MV-4-11 (cell line): ENCODE measurements at places on chromosomes 13 and 19.
A peak's percentile ranks its signal among the peaks of the same experiment; 100 is the strongest.

DNA sequence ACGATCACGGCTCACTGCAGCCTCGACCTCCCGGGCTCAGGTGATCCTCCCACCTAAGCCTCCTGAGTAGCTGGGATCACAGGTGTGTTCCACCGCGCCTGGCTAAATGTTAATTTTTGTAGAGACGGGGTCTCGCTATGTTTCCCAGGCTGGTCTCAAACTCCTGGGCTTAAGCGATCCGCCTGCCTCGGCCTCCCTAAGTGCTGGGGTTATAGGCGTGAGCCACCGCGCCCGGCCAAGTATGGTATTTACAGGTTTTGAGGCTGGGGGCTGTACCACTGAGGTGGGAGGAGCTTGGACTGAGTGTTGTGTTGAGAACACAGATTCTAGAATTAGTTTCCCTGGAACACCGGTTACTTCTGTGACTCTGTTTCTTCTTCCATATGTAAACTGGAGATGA, 452 bp upstream of the PPM1N start:
- no peak for DNase-seq

DNA sequence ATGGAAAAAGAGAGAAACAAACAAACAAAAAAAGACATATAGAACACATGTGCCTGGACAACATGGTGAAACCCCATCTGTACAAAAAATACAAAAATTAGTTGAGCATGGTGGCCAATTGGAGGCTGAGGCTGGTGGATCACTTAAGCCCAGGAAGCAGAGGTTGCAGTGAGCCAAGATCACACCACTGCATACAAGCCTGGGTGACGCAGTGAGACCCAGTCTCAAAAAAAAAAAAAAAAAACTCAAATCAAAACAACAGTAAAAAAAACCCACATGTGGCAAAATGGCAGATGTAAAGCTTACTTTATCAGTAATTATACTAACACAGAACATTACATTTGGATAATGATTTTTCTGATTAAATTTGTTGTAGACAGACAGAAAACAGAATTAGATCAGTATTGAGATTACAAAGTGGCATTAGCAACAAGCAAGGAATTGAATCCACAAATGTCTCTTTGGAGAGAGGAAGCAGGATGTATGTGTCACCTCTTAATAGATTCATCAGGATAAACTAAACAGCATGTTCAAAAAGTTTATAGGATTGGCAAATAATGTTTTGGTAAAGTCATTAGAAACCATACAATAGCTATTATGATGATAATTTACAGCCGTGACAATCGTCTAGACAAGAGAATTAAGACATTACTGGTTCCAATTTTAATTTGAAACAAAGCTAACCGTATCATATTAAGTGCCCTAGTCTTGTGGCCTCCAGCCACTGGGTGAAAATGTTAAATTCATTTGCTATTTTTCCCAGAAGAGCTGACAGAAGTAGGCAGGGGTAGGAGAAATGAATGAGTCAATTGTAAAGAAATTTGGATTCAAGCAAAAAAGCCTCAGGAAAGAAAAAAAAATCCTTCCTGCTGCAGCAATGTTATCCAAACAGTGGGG, 206.0 kb downstream of the FGF14 start:
- DNase-seq = no peak

DNA sequence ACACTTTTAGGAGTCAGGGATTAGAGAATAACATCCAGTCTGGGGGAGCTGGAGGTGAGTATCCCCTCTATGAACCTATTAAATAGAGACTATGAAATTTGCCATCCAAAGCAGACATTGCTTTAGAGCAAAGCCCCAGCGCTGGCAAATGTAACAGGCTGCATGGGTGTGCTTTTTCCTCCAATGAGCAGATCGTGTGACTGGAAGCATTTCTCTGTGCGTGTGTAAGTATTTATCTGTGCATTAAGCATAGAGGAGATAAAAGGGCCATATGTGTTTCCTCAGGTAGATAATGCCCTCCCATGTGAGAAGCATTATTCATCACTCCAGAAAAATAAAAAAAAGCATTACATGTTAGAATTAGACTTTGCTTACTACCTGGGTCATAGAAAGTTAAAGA, 924 bp downstream of the TNFSF13B start:
- no peak for DNase-seq

- DNase-seq = no peak
These were observed 362.6 kb downstream of the KCNRG start for GRCh38 chr13:50377726-50378270.

- no peak for DNase-seq
These were observed 1235.3 kb downstream of the OLFM4 start for GRCh38 chr13:54263868-54264267.

GRCh38 chr13:21008026-21008425, 53.4 kb downstream of the LATS2 start:
- DNase-seq = no peak

GRCh38 chr19:32287811-32288227, 57.6 kb upstream of the ZNF507 start:
- peak; percentile 77 for DNase-seq

DNA sequence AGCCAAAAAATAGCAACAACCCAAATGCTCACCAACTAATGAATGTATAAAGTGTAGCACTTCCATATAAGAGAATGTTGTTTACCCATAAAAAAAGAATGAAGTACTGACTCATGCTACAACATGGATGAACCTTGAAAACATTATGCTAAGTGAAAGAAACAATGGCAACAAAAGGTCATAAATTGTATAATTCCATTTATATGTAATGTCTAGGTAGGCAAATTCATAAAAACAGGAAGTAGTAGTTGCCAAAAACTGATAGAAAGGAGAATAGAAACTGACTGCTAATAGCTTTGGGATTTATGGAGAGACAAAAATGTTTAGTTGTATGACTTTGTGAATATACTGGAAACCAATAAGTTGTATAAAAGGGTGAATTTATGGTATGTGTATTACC, 21.6 kb downstream of the MYCBP2 start:
- peak; percentile 76 for DNase-seq

DNA sequence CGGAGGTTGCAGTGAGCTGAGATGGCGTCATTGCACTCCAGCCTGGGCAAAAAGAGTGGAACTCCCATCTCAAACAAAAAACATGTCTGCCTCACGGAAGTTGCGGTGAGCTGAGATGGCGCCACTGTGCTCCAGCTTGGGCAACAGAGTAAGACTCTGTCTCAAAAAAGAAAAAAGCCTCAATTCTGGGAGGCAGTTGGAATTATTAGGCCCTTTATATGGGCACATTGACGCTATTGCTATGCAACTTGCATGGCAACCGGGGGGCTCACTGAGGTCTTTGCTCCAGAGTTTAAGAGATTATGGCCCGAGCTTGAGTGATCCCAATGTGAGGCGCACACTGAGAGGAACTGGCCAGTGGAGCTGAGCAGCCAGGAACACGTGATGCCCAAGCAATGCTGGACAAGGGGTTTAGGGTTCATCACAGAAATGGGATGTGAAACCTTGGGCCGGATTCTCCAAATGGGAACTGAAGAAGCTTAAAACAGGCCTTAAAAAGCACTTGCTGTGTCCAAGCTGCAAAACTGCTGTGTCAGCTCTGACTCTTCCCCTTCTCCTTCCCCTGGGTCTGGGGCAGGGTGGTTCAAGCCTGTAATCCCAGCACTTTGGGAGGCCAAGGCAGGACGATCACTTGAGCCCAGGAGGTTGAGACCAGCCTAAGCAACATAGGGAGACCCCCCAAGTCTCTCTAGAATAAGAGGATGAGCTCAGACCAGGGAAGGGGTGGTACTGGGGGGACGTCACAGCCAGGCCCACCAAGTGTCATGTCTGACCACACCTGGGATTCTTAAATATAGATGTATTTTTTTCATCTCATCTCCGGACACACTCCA, 2.5 kb downstream of the FTL start:
- DNase-seq = peak; percentile 100

DNA sequence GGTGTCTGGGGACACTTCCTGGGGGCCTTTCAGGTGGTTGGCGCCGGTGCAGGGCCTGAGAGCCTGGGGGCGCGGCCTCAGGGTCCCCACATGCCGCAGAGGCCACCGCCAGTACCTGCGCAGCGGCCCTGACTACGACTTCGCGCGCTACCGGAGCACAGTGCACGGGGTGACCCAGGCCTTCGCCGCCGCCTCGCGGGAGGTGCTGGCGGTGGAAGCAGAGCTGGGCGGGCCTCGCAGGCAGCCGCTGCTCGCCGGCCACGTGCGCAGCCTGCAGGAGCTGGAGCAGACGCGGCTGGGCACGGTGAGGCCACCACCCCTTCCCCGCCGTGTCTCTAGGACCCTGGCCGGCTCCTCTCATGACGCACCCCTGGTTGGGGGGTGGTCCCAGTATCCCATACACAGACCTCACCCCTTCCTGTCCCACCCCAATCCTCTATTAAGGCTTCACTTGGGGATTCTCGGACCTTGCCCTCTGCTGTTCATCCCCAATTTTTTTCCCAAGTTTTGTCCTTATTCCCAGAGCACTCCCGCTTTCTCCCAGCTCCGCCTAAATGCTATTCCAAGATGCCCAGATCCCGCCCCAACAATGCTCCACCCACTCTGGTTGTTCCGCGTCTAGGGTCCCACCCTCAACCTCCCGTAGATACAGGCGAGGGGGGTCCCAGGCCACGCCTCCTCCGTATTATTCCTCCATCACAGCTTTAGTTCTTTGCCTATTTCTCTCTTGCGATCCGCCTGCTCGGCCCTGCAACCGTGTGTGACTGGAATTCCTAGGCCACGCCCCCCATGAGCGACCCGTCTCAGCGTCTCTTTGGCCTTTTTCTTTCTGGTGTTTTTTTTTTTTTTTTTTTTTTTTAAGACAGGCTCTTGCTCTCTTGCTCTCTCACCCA, 1.0 kb downstream of the REX1BD start:
- DNase-seq = peak; percentile 64

DNA sequence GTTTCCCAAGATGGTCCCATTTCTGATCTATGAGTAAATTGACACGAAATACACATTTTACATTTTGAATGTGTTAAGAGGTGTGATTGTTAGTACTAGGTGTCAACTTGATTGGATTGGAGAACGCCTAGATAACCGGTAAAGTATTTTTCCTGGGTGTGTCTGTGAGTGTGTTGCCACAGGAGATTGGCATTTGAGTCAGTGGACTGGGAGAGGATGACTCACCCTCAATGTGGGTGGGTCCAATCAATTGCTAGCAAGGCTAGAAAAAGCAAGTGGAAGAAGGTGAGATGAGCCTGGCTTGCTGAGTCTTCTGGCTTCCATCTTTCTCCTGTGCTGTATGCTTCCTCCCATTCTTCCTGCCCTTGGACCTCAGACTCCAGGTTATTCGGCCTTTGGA, 960.7 kb upstream of the PCDH9 start:
- no peak for DNase-seq

DNA sequence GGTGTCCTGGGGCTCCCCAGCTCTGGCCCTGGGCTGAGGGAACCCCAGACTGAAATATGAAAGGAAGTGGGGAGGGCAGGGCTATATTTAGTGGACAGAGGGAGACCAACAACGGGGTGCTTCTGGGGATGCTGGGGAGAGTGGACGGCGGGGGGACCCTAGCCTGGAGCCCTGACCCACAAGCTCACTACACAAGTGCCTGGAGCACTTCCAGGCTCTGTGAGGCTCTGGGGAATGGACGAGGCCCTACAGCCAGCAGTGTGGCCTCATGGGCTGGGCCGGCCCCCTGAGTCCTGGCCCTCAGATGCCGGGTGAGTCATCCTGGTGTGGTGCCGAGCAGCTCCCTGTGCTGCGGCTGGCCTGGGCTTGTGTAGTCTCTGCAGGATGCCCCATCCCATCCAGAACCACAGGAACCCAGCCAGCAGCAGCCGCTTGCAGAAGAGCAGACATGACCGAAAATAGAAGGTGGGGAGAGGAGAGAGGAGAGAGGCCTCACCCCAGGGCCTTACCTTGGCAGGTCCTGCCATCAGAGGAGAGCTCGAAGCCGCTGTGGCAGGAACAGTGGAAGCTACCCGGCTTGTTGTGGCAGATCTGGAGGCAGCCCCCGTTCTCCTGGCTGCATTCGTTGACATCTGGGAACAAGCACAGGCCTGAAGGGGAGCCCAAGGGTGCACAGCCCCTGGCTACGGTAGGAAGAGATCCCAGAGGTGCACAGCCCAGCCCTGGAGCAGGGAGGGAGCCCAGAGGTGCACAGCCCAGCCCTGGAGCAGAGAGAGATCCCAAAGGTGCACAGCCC, 26.1 kb downstream of the GAS6 start:
- peak; percentile 83 for DNase-seq

DNA sequence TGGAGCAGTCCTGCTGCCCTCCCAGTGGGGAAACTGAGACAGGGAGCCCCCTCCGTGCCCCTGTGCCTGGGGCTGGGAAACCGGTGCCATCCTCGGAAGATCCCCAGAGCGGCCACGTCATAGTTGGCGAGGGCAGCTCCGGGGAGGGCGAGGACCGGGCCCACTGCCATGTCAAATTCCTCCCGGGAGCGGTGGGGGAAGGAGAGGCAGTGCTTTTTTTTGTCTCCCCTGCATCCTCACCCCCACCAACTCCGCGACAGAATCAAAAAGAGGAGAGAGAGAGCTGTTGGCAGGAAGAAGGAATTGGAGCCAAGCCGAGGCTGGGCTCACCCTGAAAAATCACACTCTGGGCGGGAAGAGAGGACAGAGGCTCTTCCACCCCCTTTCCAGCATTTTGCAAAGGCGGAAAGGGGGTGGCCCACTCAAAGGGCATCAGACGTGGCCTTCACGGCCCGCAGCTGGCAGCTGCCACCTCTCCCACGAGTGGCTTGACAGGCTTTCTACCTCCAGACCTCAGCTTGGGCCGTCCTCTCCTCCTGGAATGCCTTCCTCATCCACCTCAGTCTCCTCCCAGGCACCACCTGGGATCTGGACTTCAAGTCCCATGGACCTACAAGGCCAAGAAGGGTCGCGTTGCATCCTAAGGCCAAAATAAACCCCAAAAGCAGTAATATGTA, 19.6 kb upstream of the NFIC start:
- no peak for DNase-seq

DNA sequence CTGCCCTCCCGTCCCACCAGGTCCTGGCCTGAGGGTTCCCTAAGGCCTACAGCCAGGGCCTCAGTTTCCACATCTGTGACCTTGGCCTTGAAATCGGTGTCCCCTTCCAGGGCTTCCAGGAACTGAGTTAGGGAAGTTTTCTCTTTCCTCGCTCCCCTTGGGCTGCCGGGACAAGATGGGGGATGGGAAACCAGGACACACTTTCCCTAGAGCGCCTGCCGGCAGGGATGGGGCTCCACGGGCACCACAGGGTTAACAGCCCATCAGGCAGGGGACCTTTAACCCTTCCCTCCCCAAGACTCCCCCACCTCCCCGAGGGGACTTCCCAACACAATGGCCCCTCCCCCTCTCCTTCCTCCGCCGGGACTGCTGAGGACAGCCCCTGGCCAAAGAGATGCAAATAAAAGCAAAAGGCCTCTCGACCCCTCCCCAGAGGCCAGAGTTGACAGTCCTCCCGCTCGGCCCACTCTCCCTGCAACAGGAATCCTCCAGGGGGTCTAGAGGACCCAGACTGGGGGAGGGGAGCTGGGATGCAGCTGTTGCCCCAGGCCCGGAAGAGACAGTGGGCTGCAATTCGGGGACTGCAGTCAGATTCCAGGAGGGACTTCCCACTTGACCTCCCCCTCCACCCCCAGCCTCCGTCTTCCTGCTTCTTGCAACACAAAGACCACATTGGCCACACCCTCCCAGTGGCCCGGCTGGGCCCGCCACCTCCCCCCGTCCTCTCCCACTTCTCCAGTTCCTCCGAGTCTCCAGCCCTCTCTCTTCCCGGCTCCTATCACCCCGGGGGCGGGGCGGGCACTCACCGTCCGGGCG, 3.4 kb downstream of the BBC3 start:
- peak; percentile 92 for DNase-seq
